ENCODE measurements at places on chromosomes 6 and 20.

- DNase-seq = no peak
Measured at GRCh38 chr6:150260931-150261330, 107.9 kb upstream of the IYD start.

- no peak for DNase-seq
Measured at GRCh38 chr6:31004794-31005193, 5.5 kb upstream of the MUC22 start.

GRCh38 chr6:157635388-157636244 lies 187.4 kb upstream of the SNX9 start:
- no peak for DNase-seq

- no peak for DNase-seq
Measured at GRCh38 chr6:154337406-154338005, 19.1 kb downstream of the IPCEF1 start.

GRCh38 chr6:16741112-16742016 lies 19.9 kb downstream of the ATXN1 start:
- DNase-seq = no peak

DNA sequence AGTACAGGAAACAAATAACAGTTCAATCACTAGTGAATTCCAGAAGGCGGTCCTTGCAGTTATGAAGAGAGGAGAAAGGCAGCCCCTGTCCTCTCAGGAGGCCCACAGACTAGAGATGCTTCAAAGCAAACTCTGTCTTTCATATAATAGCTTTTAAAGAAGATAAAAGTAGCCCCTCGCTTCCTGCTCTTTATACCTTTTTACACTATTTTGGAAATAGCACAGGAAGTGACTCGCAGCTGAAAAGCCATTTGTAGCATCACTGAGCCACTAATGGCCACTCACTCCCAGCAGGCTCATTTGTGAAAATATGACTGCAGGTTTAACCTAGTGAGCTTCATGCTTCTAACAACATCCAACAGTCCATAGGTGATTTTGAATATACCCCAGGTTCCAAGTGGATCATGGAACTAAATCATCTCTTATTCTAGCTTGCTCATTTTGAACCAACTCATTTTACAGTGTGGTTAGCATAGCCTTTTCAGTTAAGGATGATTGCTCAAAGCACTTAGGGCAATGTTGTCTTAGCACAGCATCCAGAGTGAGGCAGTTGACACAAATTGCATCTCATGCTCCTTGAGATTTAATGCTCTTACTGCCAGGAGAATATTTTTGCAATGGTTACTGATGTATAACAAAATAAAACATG lies 136.0 kb upstream of the NRSN1 start:
- DNase-seq = no peak

DNA sequence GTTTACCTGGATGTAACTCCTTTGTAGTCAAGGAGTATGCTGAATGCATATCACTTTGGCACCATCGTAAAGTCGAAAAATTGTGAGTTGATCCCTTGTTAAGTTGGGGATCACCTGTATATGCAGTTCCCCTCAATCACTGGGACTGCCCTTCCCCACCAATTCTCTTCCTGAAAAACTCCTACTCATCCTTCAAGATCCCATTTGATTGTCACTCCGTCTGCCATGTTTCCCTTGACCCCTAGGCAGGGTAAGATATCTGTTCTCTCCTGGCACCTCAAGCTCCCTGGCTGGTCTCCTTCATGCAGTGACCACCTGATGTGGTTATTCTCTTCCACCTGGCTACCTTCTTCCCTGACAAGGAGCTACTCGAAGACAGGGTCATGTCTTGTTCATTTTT lies 10.0 kb upstream of the NOL4L start:
- no peak for DNase-seq

- no peak for DNase-seq
Measured at GRCh38 chr6:165999279-165999678, 168.4 kb downstream of the TBXT start.

DNA sequence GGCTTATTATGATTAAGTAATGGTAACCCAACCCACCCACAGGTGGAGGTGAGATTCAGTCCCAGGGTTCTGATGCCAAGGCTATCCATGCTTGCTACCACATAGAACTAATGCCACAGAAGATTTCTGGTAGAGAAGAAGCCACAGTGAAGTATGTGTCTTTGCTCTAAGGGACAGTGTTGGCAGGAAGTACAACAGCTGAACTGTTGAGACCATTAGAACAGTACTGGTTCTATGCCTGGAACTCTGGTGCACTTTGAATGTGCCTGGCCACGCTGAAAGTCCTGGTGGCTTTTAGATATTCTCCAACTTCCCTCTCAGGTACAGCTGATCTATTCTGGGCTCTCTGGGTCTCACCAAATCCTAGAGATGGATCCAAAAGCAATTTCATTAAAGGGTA lies 7.8 kb downstream of the STX7 start:
- no peak for DNase-seq

GRCh38 chr6:11774426-11774825 lies 4.2 kb downstream of the ADTRP start:
- no peak for DNase-seq

DNA sequence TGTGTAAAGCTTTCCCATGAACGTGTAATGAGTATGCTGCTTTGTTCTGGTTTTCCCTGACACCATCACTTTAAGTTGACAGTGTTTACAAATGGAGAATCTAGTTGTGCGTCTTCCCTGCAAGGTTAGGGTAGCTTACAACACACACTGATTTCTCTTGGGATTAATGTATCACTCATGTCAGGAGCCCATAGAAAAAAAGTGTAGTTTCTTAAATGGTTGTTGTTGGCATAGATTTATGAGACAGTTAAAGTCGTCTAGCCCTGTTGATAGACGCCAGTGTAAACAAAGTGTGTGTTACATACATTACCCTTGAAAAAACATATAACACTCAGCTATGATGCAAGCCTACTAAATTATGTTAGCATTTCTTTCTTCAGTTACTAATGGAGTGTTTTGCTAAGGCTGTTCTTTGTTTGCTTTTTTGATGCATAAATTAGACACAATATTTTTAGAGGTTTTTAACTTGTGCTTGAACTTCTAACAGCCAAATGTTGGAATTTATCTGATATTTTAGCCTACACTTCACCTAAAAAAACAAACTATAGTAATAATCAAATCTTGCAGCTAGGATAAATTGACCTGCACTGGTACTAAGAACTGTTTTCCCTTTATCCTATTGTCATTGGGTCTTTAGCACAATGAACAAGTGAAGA lies 88.6 kb downstream of the RNF217 start:
- no peak for DNase-seq

DNA sequence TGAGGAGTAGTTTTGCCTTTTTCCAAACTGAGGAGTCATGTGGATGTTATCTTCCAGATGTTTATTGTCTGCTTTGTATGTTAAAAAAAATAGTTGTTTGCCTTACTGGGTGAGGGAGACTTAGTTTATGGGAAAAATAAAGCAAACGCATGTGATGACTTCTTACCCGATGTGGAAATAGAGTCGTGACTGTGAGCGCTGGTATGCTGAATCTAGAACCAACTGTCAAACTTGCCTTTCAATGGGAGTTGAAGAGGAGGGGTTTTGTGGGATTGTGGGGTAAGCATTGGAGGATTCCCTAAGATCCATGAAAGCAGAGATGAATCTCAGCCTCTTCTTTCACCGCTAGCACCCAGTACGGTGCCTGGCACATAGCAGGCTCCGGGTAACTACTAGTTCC lies 5.3 kb downstream of the DCBLD1 start:
- no peak for DNase-seq

DNA sequence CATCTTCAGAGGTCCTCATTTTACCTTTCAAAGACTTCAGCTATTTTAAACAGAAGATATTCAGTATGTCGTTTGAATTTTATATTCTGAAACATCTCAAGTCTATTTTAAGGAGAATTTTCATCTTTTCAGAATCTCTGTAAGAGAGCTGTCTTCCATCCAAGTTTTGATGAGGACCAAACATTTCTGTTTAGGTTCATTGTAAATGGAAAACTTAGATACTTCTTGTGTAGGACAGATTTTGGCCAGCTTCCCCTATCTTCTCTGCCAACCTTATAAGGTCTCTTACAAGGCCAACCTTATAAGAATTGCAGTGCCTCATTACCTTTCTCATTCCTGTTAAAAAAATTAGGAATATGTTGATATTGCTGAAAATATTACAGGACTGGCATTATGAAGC lies 88.1 kb downstream of the AKAP7 start:
- no peak for DNase-seq

- no peak for DNase-seq
Measured at GRCh38 chr20:24879875-24880274, 69.2 kb upstream of the CST7 start.

- DNase-seq = no peak
Measured at GRCh38 chr6:150325066-150325772, 43.6 kb upstream of the IYD start.

- DNase-seq = no peak
Measured at GRCh38 chr20:57999465-58000111, 228.9 kb downstream of the ANKRD60 start.

DNA sequence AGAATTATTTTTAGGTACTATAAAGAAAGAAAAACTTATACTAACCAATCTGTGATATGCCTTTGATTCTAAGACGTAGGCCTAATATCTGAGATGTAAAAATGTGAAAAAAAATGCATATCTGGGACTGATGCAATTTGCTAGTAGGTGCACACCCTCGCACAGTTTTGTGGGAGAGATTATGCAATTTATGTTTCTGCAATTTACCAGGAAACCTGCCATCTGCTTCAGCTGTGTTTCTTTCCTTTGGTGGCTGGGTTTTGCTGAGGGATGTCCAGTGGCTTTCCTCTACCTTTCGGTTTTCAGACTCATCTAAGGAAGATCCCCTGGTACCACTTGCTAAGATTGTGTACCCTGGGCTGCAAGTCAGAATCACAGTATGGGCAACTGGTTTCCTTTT lies 186.9 kb downstream of the ZFP64 start:
- DNase-seq = no peak

GRCh38 chr20:46268131-46268614 lies 40.1 kb downstream of the CDH22 start:
- no peak for DNase-seq

DNA sequence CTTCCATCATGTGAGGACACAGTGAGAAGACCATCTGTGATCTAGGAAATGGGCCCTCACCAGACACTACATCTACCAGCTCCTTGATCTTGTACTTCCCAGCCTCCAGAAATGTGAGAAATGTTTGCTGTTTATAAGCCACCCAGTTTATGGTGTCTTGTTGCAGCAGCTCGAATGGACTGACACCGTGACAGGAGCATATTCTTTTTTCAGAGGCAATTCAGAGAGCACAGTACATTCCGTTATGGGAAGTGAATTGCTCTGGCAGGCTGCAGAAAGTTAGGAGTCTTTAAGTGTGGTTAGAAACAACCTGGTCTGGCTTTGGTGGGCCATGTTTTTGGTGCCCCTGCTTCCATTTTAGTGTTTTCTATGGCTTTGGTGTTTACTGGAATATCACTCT lies 75.1 kb downstream of the FIG4 start:
- no peak for DNase-seq

DNA sequence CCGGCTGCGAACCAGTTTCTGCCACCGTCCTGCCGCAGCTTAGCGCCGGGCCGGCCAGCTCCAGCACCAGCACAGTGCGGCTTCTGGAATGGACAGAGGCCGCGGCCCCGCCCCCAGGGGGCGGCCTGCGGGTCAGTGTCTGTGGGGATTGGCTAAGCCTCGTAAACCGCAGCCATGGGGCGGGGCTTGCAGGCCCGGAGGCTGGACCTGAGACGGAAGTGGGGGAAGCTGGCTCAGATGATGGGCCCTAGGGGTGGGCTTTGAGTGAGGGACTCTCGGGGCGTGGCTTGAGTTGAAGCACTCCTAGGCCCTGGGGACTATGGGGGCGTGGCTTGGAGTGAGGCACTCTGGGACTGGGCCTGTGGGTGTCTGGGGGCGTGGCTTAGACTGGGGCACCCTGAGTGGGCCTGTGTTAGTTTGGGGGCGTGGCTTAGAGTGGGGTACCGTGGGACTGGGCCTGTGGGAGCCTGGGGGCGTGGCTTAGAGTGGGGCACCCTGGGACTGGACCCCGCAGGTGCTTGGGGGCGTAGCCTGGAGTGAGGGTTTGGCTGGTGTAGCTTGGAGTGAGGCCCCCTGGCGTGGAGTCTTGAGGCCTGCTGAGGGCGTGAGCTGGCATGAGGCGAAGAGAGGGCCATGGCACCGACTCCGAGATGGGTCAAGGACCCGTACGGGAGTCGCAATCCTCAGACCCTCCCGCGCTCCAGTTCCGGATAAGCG lies 6.6 kb downstream of the L3MBTL1 start:
- DNase-seq = peak; percentile 87

GRCh38 chr6:111939902-111940301 lies 66.7 kb upstream of the FYN start:
- no peak for DNase-seq

DNA sequence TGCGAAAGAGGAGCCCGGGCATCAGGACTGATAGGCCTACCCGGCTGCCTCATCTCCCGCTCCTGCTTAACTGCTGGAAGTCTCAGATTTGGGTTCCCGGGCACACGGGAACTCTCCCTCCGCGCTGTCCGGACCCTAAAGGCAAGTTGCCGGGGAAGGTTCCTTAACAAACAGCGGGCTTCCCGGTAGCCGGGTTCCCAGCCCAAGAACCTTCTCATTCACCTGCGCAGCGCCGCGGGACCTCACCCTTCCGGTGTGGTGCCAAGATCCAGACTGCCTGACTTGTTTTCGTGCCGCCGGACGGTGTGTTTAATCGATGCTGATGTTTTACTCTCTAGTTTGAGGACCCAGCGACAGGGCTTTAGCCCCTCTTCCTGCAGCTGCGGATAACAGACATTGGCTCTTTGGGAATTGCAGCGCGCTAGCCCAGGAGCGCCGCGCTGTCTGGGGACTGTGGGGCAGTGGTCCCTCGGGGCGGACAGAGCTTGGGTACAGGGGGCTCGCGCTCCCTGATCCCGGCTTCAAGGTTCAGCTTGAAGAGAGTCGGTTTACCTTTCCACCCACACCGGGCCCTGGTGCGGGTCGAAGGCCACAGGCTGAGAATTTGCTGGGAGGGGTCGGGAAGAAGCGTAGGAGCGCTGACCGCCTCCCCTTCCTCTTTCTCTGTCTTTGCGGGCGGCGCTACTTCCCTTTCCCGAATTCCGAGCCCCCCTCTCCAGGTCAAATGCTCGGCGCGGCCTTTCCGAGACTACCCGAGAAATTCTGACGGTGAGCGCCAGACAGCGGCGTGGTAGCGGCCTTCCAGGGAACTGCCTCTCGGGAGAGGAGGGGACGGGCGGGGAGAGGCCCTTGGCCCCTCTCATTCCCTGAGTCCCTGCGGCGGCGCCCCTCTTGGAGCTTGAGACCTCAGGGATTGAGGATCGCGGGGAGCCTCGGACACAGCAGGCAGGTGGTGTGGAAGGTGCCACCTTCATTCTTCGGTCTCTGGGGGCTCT lies 17.2 kb downstream of the ABT1 start:
- DNase-seq = no peak

DNA sequence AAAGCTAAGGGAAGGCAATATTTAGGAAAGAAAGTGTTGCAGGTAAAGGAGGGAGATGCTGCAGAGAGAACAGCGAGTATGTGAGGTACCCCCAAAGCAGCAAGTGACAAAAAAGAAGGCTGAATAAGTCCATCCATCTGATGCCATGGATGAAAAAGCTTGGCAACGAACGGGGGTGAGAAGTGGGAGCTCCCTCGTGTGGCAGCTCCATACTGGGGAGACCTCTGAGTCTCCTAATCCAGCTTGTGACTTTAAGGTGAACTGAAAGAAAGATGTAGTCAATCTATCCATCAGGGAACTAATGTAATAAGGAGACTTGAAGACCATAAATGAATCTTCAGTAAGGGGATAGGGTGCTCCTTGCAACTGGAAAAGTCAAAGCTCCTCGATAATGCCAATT lies 156.6 kb downstream of the OTOR start:
- no peak for DNase-seq

Measured in stimulated activated CD4-positive, alpha-beta T cell treated with anti-CD3 and anti-CD28 coated beads, Interleukin-2, amount 100 ng/mL, for 4 hours (primary cell).